ENCODE measurements at places on chromosomes 16 and 17.

GRCh38 chr17:73430848-73431247, 119.0 kb upstream of the CDC42EP4 start:
- no peak for DNase-seq

- DNase-seq = no peak
These were observed 4.3 kb downstream of the RNF43 start for GRCh38 chr17:58412961-58413586.

DNA sequence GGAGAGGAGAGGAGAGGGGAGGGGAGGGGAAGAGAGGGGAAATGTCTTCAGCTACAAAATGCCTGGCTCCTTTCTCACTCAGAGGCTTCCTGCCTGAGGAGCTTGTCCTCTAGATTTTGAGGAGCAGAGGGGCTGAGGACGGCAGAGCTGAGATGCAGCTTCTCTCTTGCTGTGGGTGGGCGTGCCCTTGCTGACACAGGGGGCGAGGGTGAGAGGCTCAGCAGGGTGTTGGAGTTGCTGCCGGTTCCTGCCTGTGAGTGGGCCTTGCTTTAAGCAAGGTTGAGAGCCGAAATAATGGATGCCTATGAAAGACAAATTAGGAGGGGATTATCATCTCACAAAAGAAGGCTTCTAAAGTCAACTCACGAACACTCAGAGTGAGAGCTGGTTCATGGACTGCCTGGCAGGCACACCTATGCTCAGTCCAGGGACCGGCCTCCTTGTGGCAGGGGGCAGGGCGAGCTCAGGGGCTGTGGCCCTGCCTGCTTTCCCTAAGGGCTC, 215.6 kb downstream of the MSI2 start:
- no peak for DNase-seq

GRCh38 chr16:86355951-86356350, 154.4 kb upstream of the FOXF1 start:
- no peak for DNase-seq

- no peak for DNase-seq
These were observed 272.0 kb downstream of the MAF start for GRCh38 chr16:79328402-79329165.

DNA sequence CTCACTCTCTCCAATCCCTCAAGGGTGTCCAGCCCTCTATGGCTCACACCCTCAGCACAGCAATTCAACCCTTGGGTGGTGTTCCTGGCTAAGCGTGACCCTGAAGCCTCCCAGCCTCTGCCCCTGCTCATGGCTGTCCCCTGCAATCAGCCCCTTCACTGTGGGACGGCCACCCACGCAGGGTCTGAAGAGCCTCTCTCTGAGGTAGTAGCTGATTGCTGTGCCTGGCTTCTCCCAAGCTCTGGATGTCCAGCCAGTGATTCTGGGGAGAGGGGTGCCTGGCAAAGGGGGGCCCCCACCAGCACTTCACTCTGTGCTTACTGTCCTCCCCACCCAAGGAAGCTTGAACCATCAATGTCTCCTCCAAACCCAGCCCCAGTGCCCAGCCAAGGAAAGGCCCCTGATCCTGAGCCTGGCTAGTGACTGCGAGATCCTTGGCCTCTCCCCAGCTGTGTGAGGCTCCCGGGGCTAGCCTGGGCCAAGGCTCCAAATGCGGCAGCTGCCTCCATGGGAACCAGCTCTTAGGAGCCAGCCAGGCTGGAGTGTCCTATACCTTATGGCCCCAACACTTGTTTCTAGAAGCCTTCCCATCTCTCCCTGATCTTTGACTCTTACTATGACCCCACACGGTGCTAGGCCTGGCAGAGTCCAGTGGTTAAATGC, 9.9 kb downstream of the MTSS2 start:
- DNase-seq = no peak

DNA sequence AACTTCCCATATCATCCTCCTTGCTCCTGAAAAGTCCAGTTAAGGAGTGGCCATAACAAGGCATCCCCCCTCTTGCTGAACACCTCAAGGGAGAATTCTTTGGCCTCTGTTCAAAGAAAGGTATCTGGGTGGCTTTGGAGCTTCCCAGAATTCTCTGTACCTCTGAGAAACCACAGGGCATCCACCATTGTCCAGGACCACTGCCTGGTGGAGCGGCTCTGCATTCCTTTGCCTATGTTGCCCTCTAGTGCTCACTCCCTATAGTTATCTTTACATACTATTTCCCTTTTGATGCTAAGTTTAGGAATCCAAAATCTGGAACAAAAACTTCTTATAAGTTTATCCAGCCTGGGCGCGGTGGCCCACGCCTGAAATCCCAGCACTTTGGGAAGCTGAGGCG, 30.3 kb downstream of the CHD9NB start:
- DNase-seq = peak; percentile 51

GRCh38 chr17:77247048-77247541, 106.3 kb downstream of the SEC14L1 start:
- DNase-seq = peak; percentile 75

DNA sequence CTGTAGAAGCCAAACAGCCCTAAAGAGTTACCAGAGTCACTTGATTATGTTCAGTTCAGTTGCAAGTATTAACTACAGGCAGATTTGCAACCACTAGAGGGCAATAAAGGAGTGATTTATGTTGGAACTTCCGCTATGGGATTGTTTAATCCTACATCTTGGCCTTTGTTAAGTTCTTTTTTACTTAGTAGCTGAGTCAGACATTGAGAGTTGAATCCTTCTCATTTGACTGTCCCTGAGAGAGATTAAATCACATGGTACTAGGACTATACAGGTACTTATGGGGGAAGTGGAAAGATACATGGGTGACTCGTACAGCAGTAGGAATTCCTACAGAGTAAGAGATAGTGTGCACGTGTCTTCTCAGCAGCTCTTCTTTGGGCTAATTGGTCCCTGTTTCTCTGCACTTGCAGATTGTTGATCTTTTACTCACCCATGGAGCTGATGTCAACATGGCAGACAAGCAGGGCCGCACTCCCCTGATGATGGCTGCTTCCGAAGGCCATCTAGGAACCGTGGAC, 40.3 kb downstream of the CYB561 start:
- peak; percentile 79 for DNase-seq

DNA sequence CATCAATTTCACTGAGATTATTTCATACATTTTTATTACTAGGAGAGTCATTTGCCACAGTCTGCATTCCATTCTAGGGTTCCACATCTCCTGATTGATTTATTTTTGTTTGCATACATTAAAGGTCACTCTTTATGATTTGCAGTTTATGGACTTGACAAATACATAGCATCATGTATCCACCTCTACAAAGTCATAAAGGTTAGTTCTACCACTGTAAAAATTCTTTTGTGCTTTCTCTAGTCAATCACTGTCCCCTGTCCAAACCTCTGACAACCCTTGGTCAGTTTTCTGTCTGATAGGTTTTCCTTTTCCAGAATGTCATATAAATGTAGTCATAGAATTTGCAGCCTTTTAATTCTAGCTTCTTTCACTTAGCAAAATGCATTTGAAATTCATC, 434.6 kb upstream of the MON1B start:
- DNase-seq = no peak
